ENCODE measurements at places on chromosomes 12 and 14.

DNA sequence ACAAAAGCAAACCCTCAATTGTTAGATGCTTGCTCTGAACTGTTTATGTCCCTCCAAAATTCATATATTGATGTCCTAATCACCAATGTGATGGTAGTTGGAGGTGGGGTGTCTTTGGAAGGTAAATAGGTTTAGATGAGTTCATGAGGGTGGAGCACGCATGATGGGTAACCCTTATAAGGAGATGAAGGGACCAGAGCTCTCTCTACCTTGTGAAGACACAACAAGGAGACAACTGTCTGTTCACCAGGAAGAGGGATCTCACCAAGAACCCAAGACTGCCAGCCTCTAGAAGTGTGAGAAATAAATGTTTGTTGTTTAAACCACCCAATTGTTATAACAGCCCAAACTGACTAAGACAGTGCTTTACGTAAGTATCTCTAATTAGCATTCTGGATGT is 27.0 kb downstream of the DHRS2 start:
- no peak for DNase-seq

DNA sequence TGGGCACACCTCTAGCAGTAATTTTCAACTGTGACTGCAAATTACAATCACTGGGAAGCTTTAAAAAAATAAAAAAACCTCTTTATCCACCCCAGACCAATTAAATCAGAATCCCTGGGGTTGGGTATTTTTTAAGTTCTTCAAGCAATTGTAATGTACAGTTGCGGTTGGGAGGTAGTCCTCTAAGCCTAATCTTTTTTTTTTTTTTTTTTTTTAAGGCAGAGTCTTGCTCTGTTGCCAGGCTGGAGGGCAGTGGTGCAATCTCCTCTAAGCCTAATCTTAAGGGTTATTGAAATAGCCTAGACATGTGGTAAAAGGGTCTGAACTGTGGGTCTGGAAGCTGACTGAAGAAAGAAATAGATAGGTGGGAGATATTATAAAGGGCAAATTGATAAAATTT is 230.5 kb downstream of the AKAP6 start:
- no peak for DNase-seq

- DNase-seq: no peak
Observed at GRCh38 chr12:129049917-129050316, 196.6 kb downstream of the GLT1D1 start.

DNA sequence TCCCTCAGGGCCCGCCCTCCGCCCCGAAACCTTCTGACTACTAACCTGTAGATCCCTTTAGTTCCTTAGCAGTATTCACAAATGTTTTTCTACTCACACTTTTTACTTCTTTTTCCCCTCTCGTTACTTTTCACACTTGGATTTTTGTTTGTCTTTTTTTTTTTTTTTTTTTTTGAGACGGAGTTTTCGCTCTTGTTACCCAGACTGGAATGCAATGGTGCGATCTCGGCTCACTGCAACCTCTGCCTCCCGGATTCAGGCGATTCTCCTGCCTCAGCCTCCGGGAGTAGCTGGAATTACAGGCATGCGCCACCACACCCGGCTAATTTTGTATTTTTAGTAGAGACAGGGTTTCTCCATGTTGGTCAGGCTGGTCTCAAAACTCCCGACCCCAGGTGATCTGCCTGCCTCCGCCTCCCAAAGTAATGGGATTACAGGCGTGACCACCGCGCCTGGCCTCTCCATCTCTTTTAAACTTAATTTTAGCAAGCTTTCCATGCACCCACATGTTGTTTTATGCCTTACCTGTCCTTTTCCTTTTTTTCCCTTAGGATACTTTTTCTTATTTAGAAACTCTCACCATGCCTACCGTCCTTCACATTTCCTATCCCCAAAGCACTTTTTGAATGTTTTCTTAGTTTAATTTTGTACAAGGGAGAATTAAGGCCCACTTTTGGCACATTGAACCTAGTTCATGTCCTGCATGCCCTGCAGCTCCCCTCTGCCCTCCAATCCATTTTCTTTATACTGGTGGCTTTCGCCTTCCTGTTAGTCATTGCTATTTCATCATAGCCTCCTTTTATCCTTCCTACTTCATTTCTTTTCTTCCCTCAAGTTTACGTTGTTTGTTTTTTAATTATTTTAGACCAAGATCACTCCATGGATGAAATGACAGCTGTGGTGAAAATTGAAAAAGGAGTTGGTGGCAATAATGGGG is 1.1 kb downstream of the SP1 start:
- DNase-seq: peak; percentile 52

GRCh38 chr14:47590767-47591495 is 84.5 kb downstream of the MDGA2 start:
- DNase-seq: no peak

- DNase-seq: peak; percentile 43
Observed at GRCh38 chr12:50326590-50327284, 43.4 kb upstream of the LIMA1 start.

DNA sequence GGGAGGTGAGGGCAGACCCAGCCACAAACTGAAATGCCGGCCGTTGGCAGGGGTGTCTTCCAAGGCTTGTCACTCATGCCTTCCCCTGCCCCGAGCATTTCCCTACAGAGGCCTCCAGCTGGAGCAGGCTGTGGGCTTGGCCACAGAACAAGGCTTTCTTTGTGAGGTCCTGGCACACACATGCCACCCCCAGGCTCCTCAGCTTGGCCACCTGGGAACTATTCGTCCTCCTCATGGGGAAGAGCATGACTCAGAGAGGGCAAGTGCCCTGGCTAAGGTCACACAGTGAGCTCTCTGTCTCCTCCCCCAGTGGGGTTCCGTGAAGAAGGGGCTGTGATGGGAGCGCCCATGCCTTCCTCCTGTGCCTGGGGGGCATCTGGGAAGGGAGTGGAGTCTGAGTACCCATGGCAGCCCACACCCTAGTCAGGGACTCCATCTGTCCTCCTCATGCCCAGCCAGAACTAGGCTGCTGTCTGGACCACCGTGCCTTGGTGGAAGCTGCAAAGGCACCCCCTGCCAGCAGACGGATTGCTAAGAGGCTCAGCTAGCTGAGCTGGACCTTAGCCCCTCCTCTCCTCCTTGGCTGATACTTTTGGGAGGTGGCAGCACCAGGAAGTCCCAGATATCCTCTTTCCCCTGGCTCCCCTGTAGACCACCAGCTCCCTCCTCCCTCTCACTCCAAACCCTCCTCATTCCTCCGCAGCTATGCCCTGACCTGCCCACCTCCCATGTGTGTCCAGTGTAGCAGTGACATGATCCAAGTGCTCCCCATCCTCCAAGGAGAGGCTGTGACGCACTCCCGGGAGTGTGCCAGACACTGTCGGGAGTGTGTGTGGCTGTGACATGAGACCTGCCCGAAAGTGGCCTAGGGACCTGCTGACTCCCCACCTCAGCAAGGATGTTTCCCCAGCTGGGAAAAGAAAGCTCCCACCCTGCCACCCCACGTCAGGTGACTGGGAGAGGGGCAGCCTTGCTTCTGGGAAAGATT is 21.4 kb downstream of the ABCB9 start:
- peak; percentile 62 for DNase-seq

DNA sequence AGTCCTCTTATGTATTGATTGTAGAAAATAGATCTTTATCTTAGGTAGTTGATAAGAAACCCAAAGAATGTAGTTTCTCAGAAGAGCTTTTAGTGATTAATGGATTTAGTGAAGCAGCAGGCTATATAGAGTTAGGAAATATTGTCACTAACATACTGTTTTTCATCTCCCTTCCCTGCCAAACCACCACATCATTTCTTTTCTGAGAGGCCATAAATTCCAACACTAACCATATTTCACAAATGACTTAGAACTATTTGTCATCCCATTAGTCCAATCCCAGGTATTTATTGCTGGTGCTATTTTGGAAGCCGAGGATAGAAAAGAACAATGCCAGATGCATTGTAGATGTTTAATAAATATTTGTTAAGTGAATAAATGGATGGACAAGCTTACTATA is 185.7 kb downstream of the KICS2 start:
- peak; percentile 28 for DNase-seq

GRCh38 chr12:63292471-63293221 is 141.6 kb upstream of the AVPR1A start:
- no peak for DNase-seq

DNA sequence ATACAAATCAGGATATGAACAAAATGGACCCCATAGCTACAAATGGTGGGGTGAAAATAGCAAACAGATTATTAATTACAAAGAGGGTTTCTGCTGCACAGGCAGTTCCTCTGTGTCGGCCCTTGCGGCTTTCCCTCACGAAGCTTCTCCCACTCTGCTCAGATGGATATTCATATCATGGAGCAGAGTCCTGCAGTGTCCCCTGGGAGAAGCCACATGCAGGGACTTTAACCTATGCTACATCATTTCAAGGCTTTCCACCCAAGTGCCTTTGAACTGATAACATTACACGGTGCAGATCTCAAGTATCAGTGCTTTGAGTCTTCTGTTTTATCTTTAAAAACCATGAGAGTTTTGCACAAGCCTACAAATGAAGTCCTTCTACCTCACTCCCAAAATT is 229.1 kb downstream of the PPM1H start:
- no peak for DNase-seq

- no peak for DNase-seq
Observed at GRCh38 chr12:38516418-38516817, 199.8 kb downstream of the ALG10B start.

DNA sequence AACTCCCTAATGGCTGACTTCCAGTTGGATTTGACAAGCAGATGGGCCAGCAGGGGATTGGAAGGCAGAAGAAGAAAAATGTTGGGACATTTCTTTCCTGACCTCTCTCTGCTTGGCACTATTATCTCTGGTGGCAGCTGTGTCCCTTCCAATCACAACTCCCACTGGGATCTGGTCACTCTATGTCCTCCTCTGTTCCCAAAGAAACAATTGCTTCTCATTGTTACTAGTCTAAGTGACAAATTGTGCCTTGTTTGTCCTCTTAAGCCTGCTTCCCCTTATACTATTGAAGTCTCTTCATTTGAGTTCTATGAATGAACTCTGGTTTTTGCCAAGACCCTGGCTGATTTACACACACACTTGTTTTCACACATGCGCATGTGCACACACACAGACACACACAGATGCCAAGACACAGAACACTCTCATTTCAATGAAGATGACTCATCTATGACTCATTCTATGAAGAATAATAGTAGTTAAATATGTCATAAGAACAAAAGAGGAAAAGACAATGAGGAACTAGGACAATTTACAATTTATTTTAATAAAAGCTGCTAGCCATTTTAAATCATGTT is 83.0 kb upstream of the FAR2 start:
- peak; percentile 17 for DNase-seq

- DNase-seq: no peak
Observed at GRCh38 chr12:57025196-57025595, 8.9 kb upstream of the TAC3 start.

DNA sequence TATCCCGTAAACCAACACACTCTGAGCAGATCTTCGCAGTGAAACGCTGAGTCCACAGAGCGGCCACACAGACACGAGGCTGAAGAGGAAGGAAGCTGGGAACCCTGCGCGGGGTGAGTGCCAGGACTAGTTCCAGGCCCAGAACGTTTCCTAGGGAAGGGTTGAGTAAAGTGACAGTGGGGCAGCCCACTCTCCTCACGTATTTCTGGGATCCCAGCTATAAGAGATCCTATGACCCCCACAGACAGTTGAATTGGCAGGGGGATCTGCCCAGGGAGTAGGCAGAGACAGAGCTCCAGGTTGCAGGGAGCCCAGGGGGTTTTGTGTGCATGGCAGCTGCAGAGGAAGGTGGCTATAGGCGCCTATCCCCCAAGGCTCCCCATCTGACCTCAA is 51.1 kb downstream of the GTF2A1 start:
- DNase-seq: peak; percentile 31

DNA sequence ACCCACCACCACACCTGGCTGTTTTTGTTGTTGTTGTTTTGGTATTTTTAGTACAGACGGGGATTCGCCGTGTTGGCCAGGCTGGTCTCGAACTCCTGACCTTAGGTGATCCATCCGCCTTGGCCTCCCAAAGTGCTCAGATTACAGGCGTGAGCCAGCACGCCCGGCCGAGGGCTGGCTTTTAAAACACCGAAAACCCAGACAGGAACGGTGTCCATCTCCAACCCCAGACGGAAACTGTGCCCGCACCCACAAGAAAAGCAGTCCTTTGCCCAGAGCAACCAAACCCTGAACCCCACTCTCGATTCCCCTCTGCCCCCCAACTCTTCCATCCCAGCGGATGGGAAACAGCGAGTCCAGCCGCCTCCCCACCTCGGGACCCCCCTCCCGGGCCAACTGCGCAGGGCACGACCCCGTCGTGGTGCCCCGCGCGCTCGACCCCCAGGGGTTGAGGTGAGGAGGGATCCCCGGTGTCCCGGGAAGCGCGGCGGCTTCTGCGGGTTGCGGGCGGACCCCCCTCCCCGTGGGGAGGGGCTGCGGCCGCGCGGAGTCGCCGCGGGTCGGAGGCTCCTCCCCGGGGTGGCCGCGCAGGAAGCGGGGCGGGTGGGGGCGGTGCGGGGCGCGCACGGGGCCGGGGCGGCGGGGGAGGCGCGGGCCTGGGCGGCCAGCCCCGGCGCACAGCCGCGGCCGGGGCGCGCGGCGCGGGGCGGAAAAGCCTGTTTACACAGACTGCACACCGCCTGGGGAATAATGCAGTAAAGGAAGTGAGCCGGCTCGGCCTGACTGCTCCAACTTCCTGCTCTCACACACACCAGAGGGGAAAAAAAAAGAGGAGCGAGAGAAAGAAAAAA is at the start of gene ELK3:
Gene ELK3 (plus strand): TSS at position 651 of the 851 bp plus-strand sequence.
- DNase-seq: peak; percentile 75

Data from EL (cell line).